Ovary (tissue), 10 donors: ENCODE measurements at places on chromosomes 1 and 21.

DNA sequence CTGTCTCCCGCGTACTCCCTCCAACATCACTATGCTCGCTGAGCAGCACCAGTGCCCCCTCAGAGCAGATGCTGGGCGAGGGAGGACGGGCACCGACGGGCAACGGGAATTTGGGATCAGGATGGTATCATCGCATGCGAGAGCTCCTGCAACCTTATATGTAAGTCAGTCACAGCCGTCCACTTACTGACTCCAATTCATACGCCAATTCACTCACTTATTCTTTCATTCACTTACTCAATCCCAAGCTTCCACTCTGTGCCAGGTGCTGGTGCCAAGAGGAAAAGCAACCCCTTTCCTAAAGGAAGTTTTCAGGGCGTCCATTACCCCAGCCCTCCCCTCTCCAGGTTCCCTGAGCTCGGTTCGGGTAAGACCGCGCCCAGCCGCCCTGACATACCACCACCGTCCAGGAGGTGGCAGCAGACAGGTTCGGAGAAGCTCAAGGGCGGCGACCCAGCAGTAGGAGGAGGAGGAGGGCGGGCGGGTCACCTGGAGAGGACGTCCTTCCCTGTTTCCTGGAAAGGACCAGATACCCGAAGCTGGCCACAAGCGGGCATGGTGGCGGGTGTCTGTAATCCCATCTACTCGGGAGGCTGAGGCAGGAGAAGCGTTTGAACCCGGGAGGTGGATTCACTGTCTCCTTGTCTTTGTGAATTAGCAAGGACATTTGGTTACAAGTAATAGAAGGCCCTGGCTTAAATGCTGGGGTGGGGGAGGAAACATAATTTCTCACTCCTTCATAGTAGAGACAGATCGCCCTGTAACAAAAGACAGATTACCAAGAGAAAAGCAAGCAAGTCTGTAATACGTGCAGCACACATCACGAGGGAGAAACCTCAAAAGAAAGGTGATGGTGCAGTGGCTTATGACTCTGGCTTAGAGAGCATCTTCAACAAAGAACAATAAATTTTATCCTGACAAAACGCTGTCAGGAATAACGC lies 7.6 kb upstream of the IL22RA1 start:
- peak; percentile 82 for DNase-seq

DNA sequence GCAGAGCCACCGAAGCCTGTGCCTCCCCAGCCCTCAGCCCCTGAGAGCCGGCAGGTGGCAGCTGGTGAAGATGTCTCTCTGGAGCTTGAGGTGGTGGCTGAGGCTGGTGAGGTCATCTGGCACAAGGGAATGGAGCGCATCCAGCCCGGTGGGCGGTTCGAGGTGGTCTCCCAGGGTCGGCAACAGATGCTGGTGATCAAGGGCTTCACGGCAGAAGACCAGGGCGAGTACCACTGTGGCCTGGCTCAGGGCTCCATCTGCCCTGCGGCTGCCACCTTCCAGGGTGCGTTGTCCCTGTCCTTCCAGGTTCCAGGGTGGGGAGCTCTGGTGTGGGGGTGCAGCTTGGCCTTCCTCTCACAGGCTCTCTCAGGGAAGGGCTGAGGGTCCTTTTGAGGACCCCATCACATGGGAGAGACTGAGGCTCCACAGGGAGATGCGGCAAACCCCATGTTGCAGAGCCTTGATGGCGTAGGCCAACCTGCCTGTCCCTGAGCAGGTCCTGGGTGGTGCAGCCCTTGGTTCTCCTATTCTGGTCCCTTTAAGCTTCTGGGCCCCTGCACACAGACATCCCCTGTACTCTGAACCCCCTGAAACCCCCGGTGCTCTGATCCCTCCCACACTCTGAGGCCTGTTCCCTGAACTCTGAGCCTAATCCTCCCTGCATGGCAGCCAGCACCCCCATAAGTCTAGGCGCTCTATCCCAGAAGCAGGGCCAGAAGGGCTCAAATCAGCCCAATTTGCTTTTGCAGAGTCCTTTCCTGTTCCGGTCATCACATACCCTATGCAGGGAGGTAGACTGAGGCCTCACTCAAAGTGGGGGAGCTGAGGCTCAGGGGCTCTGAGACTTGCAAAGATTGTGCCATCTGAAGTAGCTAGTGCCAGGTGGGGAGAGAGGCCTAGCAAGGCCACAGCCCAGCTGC lies 88.5 kb downstream of the TRIM11 start:
- DNase-seq = no peak

DNA sequence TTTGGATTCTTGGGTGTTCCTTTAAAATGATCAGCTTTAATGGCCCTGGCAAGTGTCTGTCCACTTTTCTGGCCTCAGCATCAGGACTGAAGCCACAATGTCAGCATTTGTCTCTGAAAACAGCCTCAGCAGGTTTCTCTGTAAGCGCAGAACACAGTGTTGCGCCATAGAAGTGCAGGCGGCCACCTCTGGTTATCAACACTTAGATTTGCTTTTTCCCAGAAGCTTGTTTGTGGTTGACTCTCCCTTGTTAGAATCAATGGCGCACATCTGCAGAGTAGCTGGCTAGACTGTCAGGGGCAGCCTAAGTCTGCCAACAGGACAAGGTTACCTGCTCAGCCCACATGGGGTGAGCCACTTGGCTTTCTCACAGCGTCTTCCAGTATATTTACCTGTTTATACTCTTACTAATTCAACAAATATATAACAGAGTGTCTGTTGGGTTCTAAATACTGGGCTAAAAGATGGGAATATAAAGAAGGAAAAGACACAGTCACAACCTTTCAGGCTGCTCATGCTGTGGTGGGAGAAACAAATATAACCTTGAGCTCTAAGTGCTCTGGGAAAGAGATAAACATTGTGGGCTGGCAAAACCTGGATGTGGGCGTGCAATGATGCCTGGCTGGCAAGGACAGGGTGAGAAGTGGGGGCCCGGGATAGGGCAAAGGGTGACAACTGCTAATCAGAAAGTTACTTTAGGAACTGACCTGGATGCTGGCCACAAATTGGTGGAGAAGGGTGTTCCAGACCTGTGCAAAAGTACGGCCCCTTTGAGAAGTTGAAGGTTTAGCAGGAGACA lies 149.3 kb upstream of the KIAA0040 start:
- DNase-seq = no peak

DNA sequence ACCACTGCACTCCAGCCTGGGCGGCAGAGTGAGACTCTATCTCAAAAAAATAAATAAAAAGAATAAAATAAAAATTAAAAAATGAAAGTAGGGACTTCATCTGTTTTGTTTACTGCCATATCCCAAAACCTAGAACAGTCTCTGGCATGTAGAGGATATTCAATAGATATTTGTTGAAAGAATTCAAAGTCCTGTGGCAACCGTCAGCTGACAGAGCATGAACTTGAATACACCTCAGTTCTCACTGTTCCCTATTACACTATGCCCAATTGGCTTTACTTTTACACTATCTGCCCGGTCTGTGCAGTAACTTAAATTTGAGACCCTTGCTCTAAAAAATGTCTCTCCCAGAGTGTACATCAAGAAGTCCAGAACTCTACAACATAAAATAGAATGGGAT lies 46.2 kb downstream of the PRDX6 start:
- DNase-seq = no peak

GRCh38 chr1:234199476-234200127 lies 173.7 kb upstream of the COA6 start:
- DNase-seq = no peak

- no peak for DNase-seq
These were observed 282.3 kb downstream of the USH2A start for GRCh38 chr1:216140730-216141524.

- DNase-seq = no peak
These were observed 2.6 kb upstream of the TNFRSF9 start for GRCh38 chr1:7943251-7943650.

GRCh38 chr1:201782353-201782752 lies 46.6 kb upstream of the IPO9 start:
- no peak for DNase-seq

- no peak for DNase-seq
These were observed 692 bp downstream of the SORT1 start for GRCh38 chr1:109396871-109397580.

DNA sequence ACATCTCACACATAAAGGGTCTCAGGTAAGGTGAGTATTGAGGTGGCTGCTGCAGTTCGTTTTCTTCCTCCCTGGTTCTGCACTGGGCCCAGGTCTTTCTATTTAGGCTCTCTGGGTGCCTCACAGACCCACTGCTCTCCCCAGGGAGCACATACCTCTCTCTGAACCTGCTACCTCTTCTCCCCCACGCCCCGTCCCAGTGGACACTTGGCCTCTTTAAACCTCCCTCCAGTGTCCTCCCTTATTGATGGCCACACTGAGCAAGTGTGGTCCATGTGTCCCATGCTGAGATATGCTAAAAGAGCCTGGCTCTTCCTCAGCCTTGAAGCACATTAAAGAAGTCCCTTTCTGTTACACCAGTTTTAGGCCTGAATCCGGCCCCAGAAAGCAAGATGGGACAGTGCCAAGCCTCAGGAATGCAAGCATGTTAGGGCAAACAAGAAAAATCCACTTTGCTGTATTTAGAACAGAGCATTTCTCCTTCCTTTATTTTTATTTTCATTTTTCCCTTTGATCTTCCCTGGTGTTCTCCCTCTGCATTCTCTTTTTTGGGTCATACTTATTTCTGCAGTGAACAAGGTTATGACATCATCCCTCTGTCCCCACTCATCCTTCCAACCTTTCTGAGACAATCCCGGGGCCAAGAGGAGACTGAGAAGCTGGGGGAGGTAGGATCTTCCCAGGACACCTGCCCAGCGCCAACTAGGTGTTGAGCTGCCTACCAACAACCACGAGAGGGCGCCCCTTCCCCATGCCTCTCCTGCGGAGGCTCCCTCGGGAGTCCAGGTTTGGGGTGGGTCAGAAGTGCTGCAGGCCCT lies 5.0 kb upstream of the CHI3L2 start:
- peak; percentile 77 for DNase-seq
